ENCODE measurements at places on chromosomes 7 and 10. TPM values are rescaled to one million over a fixed set of nuclear protein-coding genes. Genes with fewer than 3 reads are reported as not detected.

Gene DMBT1
- polyA plus RNA-seq: 0.04 TPM

Gene TRIL
- 51.4 TPM for polyA plus RNA-seq

Gene IDI2
- polyA plus RNA-seq: not detected

Gene CRHR2
- polyA plus RNA-seq: 0.25 TPM

Gene ZPBP
- polyA plus RNA-seq: 0.53 TPM

Gene CRYGN
- 1.8 TPM for polyA plus RNA-seq

Gene CALHM1
- polyA plus RNA-seq: 0.07 TPM

Gene SORCS3
- 4.0 TPM for polyA plus RNA-seq

Gene MYO3A
- 7.0 TPM for polyA plus RNA-seq

Gene SLK
- polyA plus RNA-seq: 56.5 TPM

Gene UPK3B
- 2.4 TPM for polyA plus RNA-seq

Gene FFAR4
- polyA plus RNA-seq: 0.01 TPM
